ENCODE measurements at places on chromosomes 7 and 10.

- no peak for DNase-seq
These were observed 741.3 kb downstream of the PHTF2 start for GRCh38 chr7:78539825-78540224.

DNA sequence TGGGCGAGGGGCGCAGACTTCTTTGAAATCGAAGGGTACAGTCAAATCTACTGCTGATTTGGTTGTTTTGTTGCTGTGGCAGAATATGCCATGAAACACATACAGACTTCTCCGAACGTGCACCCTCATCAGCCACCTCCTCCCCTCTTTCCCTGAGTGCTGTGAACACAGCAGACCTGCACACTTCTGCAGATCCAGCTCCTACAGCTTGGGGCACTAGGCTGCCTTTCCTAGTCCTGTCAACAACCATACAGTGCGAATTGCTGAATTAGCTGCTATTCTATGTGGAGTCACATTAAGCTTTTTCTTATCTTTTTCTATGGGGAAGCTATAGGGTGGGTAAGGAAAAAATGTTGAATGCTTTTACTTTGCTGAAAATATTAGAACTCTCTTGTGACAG is 57.5 kb downstream of the COL17A1 start:
- peak; percentile 16 for DNase-seq

- peak; percentile 49 for DNase-seq
These were observed 113.4 kb downstream of the BTRC start for GRCh38 chr10:101467286-101467770.

DNA sequence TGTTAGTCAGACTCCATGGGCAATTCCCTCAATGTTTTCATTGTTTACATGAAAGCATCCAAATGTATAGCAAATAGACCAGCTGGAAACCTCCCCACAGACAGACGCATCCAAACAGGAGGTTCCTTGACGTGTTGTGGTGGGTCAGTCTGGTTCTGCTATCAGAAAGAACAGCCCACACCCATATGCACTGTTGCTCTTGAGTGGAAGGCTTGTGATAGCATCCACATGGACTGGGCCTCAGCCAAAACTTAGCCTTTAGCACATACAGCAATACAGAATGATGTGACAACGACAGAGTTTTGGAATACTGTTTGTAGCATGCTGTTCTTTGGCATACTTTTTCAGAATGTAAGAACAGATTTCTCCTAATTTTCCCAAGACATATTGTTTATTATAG is 299.2 kb upstream of the ETV1 start:
- no peak for DNase-seq

DNA sequence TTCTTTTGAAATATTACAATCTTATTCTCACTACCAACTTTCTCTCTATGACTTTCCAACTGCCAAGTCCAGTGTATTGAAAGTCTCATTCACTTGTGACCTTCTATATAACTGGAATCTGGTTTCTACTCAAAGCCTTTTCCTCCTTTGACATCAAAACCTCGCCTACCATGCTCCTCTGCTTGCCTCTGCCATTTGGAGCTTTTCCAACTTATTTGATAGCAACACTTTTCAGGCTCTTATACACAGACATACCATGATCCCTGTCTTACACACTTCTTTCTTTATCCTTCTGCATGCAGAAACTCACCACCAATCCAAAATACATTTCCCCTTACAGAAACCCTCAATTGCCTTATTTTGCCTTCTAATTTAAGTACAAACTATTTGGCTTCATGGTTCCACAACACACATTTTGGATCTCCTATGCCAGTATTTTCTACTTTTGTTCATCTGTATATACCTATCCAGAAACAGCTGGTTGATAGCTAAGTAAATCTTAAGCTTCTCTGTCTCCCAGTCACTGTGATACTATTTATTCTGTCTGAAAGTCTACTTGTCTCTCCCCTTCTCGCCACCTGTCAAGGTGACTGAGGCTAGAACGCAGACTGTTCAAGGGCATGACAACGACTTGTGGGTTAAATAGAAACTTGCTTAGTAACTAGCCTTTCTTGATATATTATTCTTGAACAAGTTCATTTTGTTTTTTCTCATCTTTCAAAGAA is 22.4 kb downstream of the GNG11 start:
- no peak for DNase-seq

GRCh38 chr7:47186316-47186715 is 395.6 kb downstream of the TNS3 start:
- DNase-seq = no peak

DNA sequence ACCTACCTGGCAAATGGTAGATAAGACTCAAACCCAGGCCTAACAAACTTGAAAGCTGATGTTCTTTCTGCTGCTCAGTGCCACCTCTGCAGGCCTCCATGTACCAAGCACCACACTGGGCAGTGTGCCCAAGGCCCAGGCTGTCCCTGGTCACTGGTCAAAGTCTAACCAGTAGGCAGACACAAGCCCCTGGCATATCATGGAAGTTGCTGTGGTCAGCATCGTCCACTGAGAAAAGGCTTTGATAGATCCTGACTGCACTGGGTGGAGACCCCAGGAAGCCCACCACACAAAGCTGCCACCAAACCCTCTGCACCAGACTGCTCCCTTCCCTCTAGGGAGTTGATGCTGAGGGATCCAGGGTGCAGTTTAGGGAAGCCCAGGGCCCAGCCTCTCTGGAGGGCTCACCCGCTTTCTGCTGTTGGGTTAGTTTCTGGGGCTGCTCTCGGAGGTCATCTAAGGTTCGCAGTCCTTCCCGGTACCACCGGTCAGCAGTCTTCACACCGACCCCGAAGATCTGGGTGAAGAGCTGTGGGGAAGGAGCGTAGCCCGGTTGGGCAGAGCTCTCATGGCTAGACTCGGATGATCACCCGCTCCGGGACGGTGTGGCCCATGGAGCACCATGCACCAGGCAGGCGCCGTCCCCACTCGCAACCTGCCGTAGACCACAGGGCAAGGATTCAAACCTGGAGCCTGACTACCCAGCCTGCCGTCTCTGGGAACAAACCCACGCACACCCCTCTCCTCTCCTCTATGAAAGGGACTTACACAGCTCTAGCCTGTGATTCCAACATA is 6.0 kb downstream of the POLM start:
- no peak for DNase-seq

DNA sequence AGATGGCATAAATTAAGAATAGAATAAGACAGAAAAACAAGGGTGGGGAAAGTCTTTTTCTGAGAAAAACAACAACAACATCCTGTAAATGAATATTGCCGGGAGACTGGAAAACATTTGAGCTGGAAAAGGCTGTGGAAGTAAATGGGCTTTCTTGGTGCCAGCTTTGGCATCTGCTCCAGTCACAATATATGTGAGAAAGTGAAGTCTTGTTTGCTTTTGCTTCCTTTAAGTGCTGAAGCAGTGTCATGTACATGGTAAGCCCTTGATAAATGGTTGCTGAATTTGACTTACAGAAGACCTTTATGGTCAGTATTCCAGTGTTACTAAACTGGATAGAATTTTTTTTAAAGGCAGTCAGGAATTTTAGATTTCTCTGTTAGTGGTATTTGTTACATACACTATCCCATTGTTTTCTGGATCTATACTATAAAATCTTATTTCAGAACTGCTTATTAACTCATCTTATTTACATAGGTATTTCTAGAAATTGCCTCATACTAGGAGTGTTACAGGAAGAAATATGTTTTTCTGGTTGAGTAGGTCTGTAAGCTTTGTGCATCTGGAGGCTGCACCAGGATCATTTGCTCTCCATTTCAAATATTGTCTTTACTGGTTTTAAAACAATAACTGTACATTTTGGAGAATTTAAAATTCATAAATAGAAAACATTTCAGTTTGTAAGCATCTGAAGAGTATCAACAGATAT is 201.7 kb upstream of the FOXP2 start:
- DNase-seq = no peak

GRCh38 chr10:51073453-51074237 is 642 bp upstream of the PRKG1 start:
- DNase-seq = no peak

- no peak for DNase-seq
These were observed 4.7 kb downstream of the ECD start for GRCh38 chr10:73163096-73163495.

DNA sequence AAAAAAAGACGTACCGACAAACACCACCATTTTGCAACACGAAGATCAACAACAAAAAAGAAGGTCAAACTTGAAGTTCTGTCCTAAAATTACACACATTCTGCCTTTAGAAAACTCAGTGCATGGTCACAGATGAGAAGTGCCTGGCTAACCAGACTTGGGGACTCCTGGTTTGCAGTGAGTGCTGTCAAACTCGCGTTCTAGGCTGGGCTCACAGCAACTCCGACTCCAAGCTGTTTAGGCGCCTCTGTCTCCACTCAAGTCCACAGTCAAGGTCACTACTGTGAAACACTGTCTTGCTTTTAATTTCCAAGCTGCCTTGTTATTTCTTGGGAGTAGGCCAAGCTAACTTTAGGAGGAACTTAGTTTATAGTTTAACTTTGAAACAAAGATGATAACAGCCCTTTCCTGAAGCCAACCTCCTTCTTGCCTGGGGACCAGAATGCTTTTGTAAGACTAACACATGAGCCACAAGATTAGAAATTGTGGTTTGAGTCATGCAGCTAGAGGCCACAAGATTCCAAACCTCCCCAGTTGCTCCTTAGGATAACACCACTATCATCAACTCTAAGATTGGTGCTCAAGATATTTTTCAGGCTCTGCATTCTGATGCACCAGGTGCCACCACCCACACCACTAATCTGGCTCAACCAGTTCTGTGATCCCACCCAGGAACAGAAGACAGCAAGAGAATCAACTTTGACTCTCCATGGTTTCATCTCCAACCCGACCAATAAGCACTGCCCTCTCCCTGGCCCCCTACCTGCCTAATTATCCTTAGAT is 1.1 kb upstream of the DNAAF5 start:
- peak; percentile 80 for DNase-seq

GRCh38 chr10:33325929-33326328 is 8.5 kb downstream of the NRP1 start:
- DNase-seq = no peak

GRCh38 chr7:27168265-27168947 is 3.1 kb upstream of the HOXA9 start:
- peak; percentile 72 for DNase-seq

DNA sequence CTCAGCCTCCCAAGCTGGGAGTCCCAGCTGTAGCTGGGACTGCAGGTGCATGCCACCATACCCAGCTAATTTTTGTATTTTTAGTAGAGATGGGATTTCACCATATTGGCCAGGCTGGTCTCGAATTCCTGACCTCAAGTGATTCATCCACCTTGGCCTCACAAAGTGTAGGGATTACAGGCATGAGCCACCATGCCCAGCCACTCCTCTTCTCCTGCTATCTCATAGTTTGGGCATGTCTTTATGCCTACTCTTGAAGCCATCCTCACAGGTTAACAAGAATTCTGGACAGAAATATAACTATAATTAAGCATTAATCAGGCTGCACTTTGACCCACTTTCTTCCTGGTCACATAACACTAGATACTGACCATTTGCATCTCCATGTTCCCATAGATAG is 28.6 kb upstream of the C10orf67 start:
- DNase-seq = no peak

DNA sequence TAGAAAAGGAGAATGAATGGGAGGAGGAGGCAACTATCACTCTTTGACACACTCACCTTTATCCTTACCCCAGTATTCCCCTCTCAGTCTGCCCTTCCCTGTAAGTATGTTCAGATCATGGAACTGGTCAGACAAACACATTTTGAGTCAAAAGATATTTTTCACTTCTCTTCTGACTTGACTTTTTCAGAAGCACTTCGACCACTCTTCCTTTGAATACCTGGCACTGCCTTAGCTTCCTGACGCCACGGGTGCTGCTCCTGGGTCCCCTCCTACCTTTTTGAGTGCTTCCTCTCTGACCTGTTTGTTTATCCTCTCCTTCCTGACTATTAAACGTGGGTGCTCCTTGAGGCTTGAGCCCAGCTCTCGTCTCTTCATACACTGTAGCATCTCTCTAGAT is 19.8 kb upstream of the C10orf67 start:
- no peak for DNase-seq

- no peak for DNase-seq
These were observed 27.9 kb downstream of the OGDH start for GRCh38 chr7:44634187-44634838.

DNA sequence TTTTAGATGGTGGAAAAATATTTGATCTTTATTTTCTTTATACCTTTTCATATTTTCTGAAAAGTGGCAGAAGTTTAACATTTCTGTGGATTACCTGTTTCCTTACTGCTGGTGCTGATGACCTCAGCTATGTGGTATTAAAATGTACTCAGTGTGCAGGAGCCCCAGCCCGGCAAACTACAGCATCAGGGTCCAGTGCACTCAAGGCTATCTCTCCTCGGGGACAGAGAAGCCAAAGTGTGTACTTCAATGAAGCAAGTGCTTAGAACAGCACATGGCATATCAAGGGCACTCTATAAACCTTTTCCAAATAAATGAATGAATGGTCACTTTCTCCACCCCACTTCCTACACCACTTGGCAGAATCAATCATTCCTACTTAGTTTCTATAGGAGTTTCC is 111.8 kb downstream of the HIP1 start:
- DNase-seq = no peak

- no peak for DNase-seq
These were observed 54.0 kb upstream of the MXI1 start for GRCh38 chr10:110153396-110153795.

- DNase-seq = no peak
These were observed 75.7 kb downstream of the REEP3 start for GRCh38 chr10:63596924-63597323.

DNA sequence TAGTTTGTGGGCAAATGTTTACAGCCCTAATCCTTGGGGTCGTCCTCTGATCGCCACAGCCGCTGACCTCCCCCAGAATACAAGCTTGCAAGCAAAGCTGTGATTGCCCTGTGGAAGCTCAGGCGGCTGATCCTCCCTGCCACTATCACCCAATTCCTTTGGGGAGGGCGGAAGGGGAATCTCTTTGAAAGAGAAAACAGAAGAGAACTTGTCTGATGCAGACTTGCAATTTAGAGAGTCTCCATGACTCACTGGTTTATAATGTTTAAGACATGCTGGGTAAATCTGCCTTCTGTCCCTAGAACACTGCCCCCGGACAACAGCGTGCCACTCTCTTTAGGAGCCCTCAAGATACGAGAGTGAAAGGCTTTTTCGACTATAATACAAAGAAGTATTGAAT is 75.5 kb downstream of the NRP1 start:
- DNase-seq = peak; percentile 21

DNA sequence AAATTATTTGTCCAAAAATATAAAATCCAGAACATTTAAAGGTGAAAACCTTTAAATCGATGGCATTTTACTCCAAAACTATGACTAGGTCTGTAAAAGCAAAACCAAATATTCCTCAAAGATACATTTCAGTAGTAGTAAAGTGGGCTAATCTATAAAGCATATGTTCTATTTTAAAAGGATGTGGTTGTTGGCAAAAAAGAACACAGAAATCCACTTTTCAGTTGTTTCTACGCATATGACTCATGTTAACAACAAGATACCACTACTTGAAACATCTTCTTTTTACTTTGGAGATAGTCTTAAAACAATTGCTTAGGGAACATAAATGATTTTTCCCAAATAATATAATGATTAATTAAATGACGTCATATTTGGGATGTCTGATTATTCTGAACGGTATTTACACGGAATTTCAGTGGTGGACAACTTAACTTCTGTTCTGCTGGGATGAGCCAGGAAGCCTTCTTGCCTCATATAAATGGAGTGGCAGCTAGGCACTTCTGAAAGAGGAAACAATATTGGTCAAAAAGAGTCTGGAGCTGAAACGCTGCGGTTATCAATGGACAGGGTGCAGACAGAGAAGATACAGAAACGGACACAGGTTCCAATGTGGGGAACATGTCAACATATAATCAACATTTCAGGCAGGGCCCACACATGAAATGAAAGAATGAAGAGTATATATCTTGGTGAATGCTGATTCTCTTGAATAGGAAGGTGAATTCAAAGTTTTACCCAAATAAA is 78.5 kb downstream of the ETV1 start:
- DNase-seq = no peak

GRCh38 chr10:113047605-113047962 is 97.5 kb downstream of the TCF7L2 start:
- no peak for DNase-seq

Data from RCC 7860 (cell line).